H9 (cell line): ENCODE measurements at places on chromosomes 4 and X.
A peak's percentile ranks its signal among the peaks of the same experiment; 100 is the strongest.

DNA sequence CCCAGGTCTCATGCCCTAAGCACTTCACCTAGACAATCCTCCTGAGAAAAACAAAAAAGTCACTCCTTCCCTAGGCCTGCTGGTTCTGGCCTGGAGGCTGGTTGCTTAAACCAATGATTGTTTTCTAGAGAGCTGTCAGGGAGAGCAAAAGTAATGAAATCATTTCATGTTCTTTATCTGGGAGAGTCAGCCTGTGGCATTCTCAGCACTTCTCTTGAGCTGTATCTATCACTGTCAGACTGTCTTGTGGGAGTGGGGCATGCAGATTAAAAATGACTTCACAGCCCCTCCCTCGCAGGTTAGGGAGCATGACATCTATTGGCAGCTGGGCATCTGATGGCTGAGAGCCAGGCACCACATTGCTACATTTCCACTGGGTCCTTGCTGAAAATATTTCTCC, 20.4 kb upstream of the TMEM154 start:
- H3K36me3 ChIP-seq = no peaks in the 10 kb centered on the region
- H3K4me1 ChIP-seq = peaks cover 9% of the 10 kb centered on the region; the same call in 1 of the 2 replicates
- no peaks in the 10 kb centered on the region for H3K27me3 ChIP-seq
- peak; percentile 53 for DNase-seq

DNA sequence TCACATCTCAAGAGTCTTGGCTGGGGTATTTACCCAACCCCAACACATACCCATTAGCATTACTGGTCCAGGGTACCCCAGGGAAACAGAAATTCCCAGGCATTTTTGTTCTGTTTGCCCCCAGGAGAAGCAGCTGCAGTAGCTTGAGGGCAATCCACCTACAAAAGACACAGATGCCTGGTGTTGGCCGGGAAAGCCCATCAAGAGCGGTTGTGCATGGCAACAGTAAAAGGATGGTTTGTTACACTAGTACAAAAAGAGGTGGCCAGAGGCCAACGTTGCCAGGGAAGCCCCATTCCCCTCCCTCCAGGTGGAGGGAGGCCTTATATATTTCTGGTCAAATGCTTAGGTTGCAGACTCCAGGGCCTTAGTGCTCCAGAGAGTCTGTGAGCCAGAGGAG, 637.8 kb downstream of the BCOR start:
- H3K4me3 ChIP-seq = no peak overlapping the region
- no peak for DNase-seq
- H3K27ac ChIP-seq = no peak overlapping the region
- peaks cover 8% of the 10 kb centered on the region for H3K36me3 ChIP-seq

GRCh38 chr4:156303708-156304107, 350.0 kb upstream of the CTSO start:
- H3K27ac ChIP-seq = no peak overlapping the region
- no peak for DNase-seq
- no peak overlapping the region for H3K4me3 ChIP-seq
- H3K36me3 ChIP-seq = no peaks in the 10 kb centered on the region

DNA sequence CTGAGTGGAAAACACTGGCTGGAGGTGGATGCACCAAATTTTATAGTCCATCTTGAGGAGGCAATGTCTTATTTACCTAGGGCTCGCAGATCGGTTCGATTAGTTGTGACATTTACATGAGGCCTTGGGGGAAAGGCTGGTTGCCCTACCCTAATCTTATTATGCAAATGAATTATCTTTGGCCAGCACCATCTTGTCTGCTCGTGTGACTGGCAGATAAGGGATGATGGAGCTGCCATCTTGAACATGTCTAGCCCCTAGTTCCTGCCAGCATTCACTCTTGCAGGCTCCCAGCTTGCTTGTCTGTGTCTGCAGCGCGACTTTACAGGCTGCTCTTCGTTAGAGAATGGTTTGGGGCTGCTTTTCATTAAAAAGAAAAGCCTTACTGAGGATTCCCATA, 61.9 kb downstream of the SEC24B start:
- H3K27ac ChIP-seq = no peak overlapping the region
- DNase-seq = no peak
- no peaks in the 10 kb centered on the region; the same call in 1 of the 2 replicates for H3K4me1 ChIP-seq
- no peaks in the 10 kb centered on the region for H3K27me3 ChIP-seq

DNA sequence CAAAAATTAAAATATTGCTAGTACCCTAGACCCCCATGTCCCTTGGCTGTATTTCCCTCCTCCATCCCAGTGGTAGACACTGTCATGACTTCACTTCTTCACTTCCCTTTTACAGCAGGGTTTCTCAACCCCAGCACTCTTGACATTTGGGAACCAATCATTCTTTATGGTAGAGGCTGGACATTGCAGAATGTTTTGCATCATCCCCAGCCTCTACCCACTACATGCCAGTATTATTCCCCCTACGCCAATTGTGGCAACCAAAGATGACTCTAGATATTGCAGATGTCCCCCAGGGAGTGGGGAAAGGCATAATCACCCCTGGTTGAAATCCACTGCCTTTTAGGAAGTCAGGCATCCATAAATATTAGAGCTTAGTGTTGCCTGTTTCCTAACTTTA, 138.6 kb downstream of the AMELX start:
- DNase-seq = no peak
- H3K36me3 ChIP-seq = no peaks in the 10 kb centered on the region
- H3K27ac ChIP-seq = no peak overlapping the region
- H3K4me3 ChIP-seq = no peak overlapping the region

- no peaks in the 10 kb centered on the region; the same call in 1 of the 2 replicates for H3K4me1 ChIP-seq
- H3K27ac ChIP-seq = no peak overlapping the region
- no peak for DNase-seq
- H3K36me3 ChIP-seq = peaks cover 35% of the 10 kb centered on the region
- H3K27me3 ChIP-seq = no peaks in the 10 kb centered on the region
These were observed 505.6 kb downstream of the RAPGEF2 start for GRCh38 chr4:159608436-159608835.

- no peaks in the 10 kb centered on the region for H3K27me3 ChIP-seq
- H3K27ac ChIP-seq = no peak overlapping the region
- H3K4me3 ChIP-seq = no peak overlapping the region
- peaks cover 5% of the 10 kb centered on the region for H3K4me1 ChIP-seq
- DNase-seq = no peak
These were observed 52.5 kb upstream of the SLC25A4 start for GRCh38 chr4:185090592-185090991.

DNA sequence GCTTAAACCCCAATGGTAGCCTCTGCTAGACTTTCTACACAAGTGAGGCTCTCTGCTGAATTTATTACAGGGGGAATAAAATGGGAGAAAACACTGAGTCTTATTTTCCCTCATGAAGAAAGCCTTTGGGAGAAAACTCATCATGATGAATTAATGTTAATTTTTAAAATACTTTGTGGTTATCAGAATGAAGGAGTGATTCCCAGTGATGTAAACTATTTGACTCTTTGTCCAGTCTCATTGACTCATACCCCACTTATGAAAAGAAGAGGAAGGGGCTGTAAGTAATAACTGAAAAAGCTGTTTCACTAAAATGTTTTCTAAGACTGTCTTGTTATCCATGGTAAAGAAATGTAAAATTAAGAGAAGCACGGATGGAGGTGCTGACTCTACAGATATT, 208.8 kb downstream of the GRIA3 start:
- no peaks in the 10 kb centered on the region; the same call in 1 of the 2 replicates for H3K4me1 ChIP-seq
- 0 out of 2 replicates have a peak, but pooled peaks cover 5% of the 10 kb centered on the region for H3K36me3 ChIP-seq
- H3K4me3 ChIP-seq = no peak overlapping the region
- H3K27me3 ChIP-seq = no peaks in the 10 kb centered on the region

DNA sequence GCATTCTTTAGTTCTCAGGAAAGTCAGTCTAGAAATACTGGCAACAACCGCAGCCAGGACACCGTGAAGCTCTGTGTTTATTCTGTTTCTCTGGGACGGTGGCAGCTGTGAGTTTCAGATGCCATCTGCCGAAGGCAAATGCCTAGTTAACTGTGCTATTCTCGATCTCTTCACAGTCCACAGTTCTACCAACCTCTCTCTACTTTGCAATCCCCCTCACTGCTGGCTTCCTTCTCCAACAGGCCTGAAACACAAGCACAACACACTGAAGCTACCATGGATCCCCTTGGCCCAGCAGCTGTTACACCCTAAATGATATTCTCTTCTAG, 118.8 kb downstream of the ZNF827 start:
- DNase-seq = no peak
- H3K36me3 ChIP-seq = peaks cover 74% of the 10 kb centered on the region
- H3K4me1 ChIP-seq = peaks cover 8% of the 10 kb centered on the region; the same call in 1 of the 2 replicates
- H3K4me3 ChIP-seq = no peak overlapping the region
- H3K27ac ChIP-seq = no peak overlapping the region
